RWPE1 (cell line): ENCODE measurements at places on chromosomes 4 and X.

DNA sequence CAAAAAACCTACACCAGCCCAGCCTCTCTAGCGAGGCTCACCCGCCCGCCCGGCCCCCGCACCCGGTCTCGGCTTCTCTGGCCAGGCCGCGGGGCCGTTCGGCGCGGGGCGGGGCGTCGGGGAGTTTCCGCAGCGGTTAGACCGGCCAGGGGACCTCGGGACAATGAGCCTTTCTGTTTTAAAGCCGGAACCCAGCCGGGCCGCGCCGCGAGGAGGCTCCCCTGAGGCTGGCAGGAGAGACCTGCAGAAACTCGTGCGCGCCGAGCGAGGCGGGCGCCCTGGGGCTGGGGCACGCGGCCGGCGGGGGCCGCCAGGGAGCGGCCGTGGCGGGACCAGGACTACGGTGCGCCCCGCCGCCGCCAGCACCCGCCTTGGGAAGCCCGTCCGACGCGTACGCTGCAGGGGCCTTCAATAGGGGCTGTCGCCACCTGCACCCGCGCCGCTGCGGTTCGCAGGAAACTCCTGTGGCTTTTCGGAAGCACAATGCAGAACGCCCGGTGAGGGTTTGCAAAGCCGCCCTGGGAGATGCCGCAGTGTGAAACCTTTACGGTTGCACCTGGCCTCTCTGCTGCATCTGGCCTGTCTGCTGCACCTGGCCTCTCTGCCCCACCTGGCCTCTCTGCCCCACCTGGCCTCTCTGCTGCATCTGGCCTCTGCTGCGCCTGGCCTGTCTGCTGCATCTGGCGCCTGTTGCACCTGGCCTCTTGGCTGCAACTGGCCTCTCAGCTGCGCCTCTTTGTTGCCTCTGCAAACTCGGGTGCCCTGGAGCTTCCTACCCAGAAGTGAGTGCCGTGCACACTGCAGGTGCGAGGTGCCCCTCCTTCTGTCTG is 63.9 kb downstream of the TRAPPC11 start:
- peak; percentile 54 for DNase-seq

DNA sequence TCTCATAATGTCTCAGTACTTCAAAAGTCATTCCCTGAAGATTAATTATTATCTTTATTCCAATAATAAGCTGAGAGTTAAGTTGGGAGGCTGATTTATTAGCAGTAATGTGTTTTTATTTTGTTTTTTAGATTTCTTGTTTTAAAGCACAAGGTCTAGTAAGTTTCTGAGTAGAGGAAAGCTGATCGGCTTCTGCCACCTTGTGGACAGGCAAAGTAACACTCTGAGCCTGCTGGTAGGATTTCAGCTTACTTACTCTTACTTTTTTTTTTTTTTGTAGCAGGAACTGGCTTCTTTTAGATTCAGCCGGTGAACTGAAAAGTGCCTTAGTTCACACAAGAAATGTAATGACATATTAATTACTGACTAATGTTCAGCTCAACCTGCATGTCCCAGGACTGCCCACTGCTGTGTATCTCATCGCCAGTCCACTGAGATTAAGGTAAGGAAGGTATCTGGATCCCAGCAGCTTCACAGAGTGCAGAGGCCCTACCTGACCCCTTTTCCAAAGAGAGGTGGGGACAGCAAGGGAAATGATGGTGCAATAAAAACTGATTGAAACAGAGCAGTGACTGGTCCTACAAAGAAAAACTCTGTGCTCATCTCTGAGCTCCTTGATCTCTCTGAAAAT is 126.5 kb downstream of the ADGRA3 start:
- DNase-seq, result peak; percentile 44

GRCh38 chrX:17187136-17187756 is 187.8 kb upstream of the NHS start:
- no peak for DNase-seq

GRCh38 chrX:11100281-11101035 is 10.7 kb upstream of the HCCS start:
- DNase-seq, result peak; percentile 27

DNA sequence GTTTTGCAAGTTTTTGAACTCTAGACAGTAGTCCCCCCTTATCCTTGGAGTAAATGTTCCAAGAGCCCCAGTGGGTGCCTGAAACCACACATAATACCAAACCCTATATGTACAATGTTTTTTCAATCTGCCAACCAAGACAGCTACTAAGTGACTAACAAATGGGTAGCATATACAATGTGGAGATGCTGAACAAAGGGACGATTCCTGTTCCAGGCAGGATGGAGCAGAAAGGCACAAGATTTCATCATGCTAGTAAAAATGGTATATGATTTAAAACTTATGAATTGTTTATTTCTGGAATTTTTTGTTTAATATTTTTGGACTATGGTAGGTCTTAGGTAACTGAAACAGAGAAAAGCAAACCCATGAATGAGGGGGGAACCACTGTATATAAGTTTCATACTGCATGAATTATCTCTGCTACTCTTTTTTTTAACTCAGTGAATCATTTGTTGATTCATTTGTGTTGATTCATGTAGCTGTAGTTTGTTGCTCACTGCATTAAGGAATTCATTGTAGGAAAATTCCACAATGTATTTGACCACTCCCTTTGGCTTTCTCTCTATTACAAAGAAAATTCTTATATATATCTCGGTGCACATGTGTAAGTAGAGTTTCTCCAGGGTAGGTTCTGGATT is 21.9 kb upstream of the ANXA3 start:
- DNase-seq, result peak; percentile 73

DNA sequence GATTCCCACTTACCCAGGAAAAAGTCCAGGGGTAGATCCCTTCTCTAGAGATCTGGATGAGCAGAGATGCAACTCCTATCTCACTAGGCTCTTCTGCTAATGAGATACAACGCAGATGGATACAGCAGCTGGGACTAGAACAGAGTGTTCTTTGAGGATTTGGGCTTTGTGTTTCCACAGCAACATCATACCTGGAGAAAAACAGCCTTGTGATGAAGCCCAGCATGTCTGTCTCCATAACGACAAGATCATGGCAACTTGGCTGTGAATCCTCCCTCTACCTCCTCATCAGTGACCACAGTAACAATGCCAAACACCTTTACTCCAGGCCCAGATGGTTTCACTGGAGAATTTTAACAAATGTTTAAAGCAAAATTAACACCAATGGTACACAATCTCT is 80.1 kb downstream of the RCHY1 start:
- no peak for DNase-seq

- no peak for DNase-seq
Measured at GRCh38 chrX:112705726-112706125, 26.0 kb upstream of the LHFPL1 start.

DNA sequence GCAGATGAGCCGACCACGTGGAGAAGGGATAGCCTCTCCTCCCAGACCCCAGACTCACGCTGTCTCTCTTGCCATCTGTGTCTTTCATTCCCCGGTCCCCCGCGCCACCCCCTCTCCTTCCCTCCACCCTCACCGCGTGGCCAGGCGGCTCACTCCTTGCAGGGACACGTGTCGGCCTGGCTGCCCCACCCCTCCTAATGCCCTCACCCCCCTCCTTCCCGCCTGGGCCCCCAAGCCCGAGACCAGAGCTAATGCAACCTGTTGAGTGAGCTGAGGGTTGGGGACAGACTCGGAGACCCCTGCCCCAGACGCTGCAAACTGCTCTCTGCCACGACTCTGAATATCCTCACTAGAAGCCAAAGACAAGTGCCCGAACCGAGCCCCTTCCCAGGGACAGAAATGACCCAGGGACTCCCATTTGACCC is 1.8 kb downstream of the SLC38A5 start:
- no peak for DNase-seq

- peak; percentile 1 for DNase-seq
Measured at GRCh38 chr4:134057356-134057755, 144.2 kb downstream of the PABPC4L start.

DNA sequence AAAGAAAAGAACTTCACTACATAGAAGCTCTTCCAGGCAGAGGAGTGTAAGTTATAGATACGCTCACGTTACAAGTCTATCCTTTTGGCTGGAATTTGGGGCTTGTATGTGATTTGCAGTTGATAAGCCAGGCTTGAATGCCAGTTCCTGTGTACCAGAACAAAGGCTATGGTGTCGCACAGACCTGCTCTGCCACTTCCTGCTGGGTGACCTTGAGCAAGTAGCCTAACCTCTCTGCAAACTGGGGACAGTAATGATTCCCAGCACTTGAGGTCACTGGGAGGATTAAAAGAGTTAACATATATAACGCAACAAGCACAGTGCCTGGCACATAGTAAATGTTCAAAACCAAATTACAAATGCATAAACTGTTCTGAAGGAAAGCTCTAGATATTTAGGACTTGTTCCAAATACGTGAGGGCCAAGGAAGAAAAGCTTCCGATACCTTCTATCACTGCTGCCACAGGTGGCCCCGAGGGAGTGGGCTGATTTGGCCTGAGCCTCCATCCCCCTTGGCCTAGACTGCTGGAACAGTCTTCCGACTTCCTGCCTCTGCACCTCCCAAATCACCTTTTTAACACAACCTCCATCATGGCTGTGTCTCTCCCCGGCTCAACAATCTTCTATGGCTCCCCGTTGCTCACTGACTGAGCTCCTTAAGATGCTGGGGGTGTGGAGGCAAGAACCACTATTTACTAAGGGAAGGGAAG is 1.3 kb upstream of the SOWAHD start:
- no peak for DNase-seq

GRCh38 chr4:87049508-87049907 is 114.7 kb downstream of the AFF1 start:
- no peak for DNase-seq

DNA sequence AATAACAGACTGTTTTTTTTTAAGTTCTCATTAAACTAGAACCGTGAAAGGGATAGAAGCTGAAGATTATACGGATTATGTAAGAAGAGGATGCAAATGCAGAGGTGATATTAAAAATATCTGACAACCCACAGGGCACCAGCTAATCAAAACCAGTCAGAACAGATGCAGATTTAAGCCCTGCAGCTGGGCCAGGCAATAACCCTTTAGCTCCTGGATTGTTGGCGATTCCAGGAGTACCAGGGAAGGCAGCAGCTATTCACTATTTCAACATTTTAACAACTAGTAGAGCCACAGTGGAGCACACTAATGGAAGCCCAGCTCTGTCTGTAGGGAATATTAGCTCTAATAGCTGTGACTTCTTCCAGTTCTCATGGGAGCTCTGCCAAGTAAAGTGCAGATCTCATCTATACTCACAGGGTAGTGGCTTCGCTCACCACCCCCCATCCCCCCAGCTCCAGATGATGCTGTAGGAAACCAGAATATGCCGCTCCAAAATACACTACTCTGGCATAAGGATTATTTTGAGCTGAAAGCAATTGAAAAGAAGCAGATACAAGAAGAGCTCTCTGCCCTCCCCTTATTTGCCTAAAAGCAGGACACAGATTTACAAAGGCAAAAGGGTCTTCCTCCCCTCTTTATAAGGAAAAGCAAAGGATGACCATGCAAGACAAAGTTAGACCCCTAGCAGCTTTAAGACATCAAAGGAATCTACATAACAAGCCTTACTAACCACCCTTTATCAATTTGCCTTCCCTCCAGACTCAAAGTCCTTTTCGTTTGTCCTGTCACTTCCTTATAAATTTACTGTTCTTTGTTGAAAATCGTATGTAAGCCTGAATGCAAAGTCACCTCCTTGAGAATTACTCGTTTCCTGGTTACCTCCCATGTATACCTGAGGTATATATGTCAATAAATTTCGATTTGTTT is 13.7 kb downstream of the SCD5 start:
- DNase-seq, result no peak

DNA sequence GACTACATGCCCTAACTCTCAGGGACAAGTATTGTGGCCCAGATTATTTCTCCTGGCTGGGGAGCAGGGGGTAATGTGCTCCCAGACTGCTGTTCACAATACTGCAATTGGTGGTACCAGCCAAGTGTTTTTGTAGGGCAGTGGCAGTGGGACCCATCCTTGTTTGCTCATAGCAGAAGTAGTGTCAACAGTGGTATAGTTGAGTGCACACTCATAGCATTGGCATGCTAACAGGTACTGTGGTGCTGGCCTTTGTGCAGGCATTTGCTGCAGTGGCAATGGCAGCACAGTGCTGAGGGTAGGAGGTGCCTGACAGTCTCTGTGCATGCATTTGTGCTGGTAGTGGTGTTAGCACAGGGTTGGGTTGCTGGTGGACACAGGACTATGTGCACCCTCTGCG is 995.0 kb downstream of the SH3BGRL start:
- DNase-seq, result no peak

DNA sequence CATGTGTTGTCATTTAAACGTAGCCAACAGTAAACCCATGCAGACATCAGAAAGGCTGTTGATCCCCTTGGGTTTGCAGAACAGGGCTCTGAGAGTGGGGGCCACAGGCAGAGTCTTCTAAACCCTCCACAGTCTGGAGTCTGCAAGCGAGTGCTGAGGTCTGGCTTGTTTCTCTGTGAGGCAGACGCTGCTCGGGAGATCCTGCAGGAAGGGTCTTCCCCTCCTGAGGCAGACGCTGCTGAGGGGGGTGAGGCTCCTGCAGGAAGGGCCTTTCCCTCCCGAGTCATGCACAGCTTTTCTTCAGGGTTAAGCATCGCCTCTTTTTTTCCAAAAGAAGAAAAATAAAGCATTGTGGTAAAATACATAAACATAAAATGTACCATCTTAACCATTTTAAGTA is 17.1 kb upstream of the PDE6B start:
- DNase-seq, result no peak

- DNase-seq, result peak; percentile 34
Measured at GRCh38 chr4:80069837-80070731, 2.9 kb downstream of the ANTXR2 start.

GRCh38 chrX:38856670-38857265 is 55.5 kb downstream of the MID1IP1 start:
- DNase-seq, result no peak

GRCh38 chr4:47274901-47275300 is 188.6 kb downstream of the COMMD8 start:
- no peak for DNase-seq

DNA sequence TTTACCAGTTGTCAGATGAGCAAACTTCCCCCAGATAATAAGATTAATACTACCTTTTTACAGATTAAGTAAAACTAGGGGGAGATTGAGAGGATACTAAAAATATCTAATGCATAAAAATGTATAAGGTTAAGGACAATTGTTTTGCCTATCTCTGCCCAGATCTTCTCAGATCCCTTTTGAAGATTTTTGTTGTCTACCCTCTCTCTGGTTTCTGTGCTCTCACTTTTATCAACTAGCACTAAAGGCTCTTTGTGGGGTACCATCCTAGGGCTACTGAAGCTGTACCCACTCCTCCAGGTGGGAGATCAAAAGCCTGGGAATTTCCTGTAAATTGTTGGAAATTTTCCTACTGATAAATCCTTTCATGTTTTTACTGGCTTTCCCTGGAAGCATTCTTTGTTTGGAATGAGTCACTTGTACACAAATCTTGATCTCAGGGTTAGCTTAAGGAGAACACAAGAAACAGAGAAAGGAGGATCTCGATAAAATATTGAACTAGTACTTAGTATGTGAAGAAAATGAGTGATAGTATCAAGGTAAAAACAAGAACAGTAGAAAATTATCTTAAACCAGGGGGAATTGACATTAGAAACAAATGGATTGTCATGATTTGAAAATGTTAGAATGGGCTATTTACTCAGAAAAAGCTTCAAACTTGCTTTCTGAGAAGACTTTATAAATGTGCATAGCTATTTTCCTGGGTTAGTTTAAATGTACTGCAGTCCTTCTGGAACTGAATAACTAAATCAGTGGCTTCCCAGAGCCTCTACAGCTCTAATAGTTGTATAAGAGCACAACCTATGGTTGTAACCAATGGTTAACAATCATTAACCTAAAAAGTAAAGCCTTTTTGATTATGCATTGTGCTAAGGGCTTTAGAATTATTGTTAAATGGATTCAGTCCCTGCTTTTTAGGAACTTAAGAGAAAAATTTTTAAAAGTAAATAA is 679.9 kb upstream of the MAGEB2 start:
- peak; percentile 1 for DNase-seq

- no peak for DNase-seq
Measured at GRCh38 chr4:48931459-48931858, 24.9 kb upstream of the OCIAD2 start.

GRCh38 chrX:63350941-63351616 is at the start of gene SPIN4:
Gene SPIN4 (minus strand): TSS chrX:63351332. CDS start chrX:63350819, 513 bp downstream.
- DNase-seq, result peak; percentile 77
